NCI-H187 (cell line): ENCODE measurements at places on chromosomes 1 and 21.

GRCh38 chr1:58158506-58159433, 387.8 kb downstream of the OMA1 start:
- no peak for DNase-seq

DNA sequence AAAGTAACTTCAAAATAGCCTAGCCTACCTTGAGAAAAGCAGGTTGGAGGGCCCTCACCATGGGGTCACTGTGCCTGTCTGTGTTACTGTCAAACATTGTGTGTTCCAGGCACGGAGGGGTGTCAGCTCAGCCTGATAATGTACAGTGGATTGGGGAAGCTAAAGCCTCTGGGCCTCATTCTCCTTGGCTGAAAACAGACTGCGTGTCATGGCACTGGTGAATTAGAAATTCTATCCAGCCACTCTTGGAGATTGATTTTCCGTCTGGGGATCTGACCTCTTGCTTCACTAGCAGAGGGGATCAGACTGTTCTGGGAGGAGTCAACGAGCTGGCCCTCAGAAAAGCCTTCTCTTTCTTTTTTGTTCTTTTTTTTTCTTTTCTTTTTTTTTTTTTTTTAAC, 123.5 kb upstream of the HOOK1 start:
- DNase-seq: no peak

- no peak for DNase-seq
Measured at GRCh38 chr1:91750398-91750996, 135.5 kb downstream of the TGFBR3 start.

GRCh38 chr1:226201029-226201593, 14.6 kb upstream of the ACBD3 start:
- DNase-seq: no peak

DNA sequence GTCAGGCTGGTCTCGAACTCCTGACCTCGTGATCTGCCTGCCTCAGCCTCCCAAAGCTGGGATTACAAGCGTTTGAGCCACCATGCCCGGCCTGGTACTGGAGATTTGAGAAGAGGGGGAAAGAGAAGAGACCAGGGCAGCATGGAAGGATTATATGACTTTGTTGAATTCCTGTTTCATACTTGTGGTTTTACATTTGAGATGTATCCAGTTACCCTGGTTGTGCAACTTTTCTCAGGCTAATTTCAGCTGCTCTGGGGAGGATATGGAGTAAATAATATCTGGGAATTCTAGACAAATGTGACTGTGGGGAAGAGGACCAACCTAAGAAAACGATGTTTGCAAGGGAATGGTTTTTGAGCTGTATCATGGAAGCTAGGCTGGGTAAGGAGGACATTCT, 89.5 kb upstream of the GREM2 start:
- DNase-seq: no peak

DNA sequence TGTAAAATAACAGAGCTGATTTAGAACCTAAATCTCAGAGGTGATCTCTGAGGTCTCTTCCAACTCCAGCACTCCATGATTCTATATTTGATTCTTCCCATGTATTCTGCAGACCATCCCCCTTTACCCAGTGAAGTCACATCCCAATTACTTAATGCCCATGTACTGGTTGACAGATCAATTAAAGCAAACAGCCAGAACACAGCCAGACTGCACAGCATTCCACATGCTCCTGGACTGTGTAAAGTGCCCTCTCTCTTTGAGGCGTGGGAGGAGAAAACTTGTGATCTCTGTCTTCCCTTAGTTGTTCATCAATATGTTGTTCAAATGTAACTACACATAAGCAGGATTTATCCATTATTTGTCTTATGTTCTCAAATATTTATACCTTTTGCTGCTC, 18.1 kb downstream of the NOS1AP start:
- DNase-seq: no peak
